ENCODE measurements at places on chromosomes 5 and 9.
A peak's percentile ranks its signal among the peaks of the same experiment; 100 is the strongest.

GRCh38 chr5:175460126-175460525 is 16.1 kb upstream of the DRD1 start:
- DNase-seq: no peak

DNA sequence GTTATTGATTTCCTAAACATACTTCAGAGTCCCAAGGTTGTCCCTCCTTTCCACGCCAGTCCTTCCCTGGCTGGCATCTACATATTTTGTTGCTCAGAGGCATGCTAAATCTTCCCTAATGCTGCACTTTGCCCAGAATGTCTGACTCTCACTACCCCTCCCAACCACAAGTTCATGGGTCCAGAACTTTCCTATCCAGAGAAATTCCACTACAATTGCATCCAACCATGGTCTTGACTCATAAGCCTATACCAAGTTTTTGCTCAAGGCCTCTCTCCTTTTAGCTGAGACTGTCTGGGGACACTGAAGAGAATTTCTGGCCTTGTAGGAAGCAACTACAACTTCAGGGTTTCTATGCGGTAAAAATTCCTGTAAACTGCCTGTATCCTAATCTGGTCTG is 206.3 kb downstream of the BNC2 start:
- DNase-seq: no peak

- DNase-seq: no peak
These were observed 32.7 kb downstream of the UBE2D2 start for GRCh38 chr5:139593716-139594319.

DNA sequence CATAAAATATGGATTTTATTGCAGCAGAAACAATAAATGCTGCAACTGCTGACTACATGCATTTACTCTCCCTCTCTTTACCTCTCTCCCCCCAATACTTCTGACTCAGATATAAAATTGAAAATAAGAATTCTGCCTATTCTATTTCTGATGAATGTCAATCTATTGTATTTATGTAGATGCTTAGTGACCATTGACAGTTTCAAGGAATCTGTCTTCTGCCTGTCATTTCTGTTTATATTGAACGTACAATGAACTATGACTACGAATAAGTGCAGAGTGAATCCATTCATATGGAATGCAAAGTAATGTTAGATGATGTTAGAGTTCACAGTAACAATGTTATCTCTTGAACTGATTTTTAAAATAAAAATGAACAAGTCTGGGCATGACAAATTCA is 898 bp downstream of the CDH10 start:
- DNase-seq: no peak

GRCh38 chr5:107831612-107832395 is 161.1 kb upstream of the EFNA5 start:
- DNase-seq: no peak

DNA sequence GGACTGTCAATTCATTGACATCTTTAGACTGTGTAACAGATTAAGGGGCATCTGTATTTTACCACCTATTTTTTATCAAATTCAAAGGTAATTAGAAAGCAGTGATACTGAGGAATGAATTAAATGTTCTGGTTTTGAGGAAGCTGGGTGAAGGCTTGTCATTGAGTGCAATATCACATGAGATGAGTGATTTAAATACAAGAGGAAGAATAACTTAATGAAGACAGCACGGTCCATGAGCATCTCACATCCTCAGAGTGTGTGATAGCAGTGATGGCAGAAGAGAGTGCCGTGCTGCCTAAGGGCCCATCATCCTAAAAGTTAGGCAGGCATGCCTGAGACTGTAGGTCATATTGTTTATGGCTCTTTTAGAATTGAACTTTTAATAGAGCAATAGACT is 263.3 kb downstream of the MAST4 start:
- no peak for DNase-seq

DNA sequence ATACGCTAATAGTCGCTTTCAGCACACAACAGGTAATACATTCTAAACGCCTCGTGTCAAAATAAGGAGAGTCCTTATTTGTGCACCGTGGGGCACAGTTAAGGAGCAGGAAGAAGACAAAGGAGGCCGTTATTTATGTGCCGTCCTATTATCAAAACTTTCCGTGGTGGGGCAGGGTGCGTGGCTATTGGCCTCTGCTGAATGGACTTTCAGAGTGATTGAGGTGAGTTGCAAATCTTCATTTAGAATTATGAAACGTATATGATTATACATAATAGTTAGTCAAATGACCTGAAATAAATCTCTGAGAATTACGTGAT is 833 bp downstream of the C5orf24 start:
- DNase-seq: peak; percentile 50

GRCh38 chr5:143349177-143349576 is 54.3 kb downstream of the NR3C1 start:
- DNase-seq: no peak

DNA sequence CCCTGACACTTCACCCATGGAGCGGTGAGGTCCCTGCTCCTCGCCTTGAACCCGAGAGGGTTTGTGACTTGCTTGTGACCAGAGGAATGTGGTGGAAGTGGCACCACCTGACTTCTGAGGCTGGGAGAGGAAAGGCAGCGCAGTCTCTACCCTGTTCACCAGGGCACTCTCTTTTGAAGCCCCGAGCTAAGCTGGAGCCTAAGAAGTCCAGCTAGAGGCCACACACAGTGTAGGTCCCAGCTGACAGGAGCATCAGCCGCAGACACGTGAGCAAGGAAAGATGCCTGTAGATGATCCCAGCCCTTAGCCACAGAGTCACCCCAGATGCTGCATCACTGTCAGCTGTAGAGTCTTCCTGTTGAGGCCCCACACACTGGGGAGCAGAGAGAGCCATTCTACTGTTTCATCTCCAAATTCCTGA is 1.7 kb upstream of the ANGPTL2 start:
- no peak for DNase-seq

GRCh38 chr9:27529316-27530278 is at the start of gene MOB3B:
Gene MOB3B (minus strand): TSS chr9:27529814. CDS start chr9:27455550, 74,264 bp downstream.
- DNase-seq: peak; percentile 73

- no peak for DNase-seq
These were observed 224.7 kb upstream of the GRAMD2B start for GRCh38 chr5:126198531-126198930.

GRCh38 chr5:144465441-144465840 is 294.8 kb downstream of the KCTD16 start:
- no peak for DNase-seq

GRCh38 chr9:113461943-113462342 is 1.6 kb upstream of the RGS3 start:
- DNase-seq: no peak

DNA sequence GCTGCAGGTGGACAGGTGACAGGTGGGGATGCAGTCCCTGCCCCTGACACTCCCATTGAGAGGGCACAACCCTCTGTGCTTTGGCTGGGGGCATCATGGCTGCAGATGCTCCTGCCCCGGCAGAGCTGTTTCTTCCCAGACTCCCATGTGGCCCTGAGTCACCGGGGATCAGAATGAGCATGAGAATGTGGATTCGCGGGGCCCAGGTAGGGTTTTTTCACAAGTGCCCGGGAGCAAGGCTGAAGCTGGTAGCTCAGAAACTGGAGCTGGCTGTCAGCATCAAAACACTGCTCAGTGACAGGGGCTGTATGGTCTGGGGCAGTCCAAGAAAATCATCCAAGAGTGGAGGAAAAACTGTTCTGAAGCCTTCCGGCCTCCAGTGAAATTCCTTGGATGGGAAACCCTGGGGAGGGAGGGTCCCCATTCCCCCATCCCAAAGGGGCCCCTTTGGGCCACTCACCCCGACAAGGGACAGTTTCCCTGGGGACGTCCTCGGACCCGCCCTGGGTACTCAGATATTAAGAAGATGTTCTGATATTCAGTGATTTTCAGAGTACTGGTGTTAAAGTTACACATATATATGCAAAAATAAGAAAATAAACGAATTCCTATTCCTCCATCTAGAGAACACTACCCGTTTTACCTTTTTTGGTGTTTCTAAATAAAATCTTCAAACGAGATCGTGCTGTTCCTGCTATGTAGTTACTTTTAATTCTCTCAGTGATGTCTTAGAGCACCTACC is 120.1 kb upstream of the LPCAT1 start:
- DNase-seq: no peak

- no peak for DNase-seq
These were observed 3.5 kb upstream of the SUSD3 start for GRCh38 chr9:93054758-93055704.

DNA sequence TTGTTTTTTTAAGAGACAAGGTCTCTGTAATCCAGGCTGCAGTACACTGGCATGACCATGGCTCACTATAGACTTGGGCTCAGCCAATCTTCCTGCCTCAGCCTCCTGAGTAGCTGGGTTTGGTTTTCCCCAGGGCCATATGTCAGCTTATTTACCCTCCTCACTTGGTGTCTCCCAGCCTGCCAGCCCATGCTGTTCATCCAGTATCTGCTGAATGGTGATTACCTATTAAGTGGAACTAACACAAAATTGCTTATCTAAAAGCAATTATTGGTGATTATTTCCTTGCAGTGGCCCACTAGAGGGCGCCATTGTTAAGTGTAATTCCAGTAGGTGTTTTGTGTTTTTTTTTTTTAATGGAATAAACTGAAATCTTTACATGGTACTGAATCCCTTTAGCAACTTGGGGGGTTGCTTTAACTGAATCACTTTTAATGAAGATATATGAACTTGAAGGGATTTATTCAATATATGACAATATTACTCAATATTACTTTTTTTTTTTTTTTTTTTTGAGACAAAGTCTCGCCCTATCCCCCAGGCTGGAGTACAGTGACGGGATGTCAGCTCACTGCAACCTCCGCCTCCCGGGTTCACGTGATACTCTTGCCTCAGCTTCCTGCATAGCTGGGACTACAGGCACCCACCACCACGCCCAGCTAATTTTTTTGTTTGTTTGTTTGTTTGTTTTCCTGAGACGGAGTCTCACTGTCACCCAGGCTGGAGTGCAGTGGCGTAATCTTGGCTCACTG is 13.8 kb downstream of the EXOSC2 start:
- DNase-seq: peak; percentile 76

GRCh38 chr9:34271265-34272006 is 57.6 kb downstream of the KIF24 start:
- DNase-seq: no peak

- DNase-seq: no peak
These were observed 204.1 kb downstream of the ARRDC3 start for GRCh38 chr5:91179018-91179417.

- no peak for DNase-seq
These were observed 348.1 kb upstream of the PTGER4 start for GRCh38 chr5:40331616-40332015.

GRCh38 chr9:19799784-19800183 is 10.9 kb upstream of the SLC24A2 start:
- DNase-seq: no peak

- DNase-seq: no peak
These were observed 207.1 kb upstream of the PAPPA start for GRCh38 chr9:115946530-115946929.

- no peak for DNase-seq
These were observed 55.7 kb upstream of the SAP30L start for GRCh38 chr5:154390096-154390495.

GRCh38 chr5:61328791-61329549 is 3.1 kb upstream of the ZSWIM6 start:
- no peak for DNase-seq

Measured in OCI-LY7 (cell line).